Mucosa of gallbladder (tissue), 1 donor: ENCODE measurements at places on chromosomes 11 and 22.

- no peak for DNase-seq
Observed at GRCh38 chr11:45647329-45647728, 18.1 kb downstream of the CHST1 start.

DNA sequence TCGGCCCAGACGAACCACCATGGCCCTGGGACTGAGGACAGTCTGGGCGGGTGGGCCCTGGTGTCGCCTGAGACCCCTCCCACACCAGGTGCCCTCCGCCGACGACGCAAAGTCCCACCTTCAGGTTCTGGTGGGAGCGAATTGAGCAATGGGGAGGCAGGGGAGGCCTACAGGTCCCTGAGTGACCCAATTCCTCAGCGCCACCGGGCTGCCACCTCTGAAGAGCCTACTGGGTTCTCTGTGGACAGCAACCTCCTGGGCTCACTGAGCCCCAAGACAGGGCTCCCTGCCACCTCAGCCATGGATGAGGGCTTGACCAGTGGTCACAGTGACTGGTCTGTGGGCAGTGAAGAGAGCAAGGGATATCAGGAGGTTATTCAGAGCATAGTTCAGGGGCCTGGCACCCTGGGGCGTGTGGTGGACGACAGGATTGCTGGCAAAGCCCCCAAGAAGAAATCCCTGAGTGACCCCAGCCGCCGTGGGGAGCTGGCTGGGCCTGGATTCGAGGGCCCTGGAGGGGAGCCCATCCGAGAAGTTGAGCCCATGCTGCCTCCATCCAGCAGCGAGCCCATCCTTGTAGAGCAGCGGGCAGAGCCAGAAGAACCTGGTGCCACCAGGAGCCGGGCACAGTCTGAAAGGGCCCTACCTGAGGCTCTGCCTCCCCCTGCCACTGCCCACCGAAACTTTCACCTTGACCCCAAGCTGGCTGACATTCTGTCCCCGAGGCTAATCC lies 2.8 kb downstream of the ARHGEF17 start:
- DNase-seq, result no peak

GRCh38 chr22:40498420-40499208 lies 128.2 kb downstream of the SGSM3 start:
- DNase-seq, result no peak

GRCh38 chr11:16873289-16873688 lies 134.8 kb downstream of the C11orf58 start:
- no peak for DNase-seq

DNA sequence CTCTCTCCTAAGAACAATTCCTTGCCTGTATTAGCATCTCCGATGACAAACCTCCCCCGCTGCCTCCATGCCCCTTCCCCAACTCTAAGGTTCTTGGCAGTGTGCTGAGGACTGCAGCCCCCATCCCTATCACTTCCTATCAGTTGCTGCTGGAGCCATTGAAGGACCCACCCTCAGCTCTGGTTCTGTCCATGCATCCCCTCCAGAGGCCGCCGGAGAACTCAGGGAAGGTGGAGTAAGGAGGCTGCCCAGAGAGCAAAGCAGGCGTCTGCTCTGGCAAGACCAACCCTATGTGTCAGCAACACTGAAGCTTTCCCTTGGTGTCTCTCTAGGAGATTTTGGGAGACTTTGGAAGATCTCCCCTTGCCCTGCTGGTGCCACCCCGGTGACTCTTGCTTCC lies 1139.5 kb downstream of the TBC1D22A start:
- DNase-seq, result no peak

- DNase-seq, result no peak
Observed at GRCh38 chr11:59666969-59667368, 1.9 kb downstream of the PATL1 start.

GRCh38 chr11:45155627-45156180 lies 9.3 kb downstream of the PRDM11 start:
- no peak for DNase-seq

DNA sequence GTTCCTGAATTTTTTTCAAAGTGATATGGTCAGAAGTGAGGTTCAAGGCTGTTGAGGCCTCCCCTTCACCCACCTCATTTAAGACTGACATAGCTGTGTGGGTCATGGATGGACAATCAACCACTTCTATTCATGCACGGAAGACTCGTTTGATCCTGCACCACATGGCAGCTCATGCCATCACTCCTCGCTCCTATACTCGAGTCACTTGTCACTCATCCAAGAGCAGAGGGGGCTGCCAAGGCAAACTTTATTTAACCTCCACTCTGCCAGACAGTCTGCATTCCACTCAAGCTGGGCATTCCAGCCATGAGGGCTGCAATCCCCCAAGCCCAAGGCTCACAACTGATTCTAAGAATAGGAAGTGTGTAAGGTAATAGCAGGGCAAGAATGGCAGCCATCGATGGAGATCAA lies 34.1 kb downstream of the SNX19 start:
- DNase-seq, result no peak

GRCh38 chr11:77141034-77141433 lies 13.0 kb downstream of the MYO7A start:
- no peak for DNase-seq

- no peak for DNase-seq
Observed at GRCh38 chr11:128687321-128687720, 6.6 kb upstream of the FLI1 start.

GRCh38 chr22:49359076-49359475 lies 468.6 kb downstream of the BRD1 start:
- no peak for DNase-seq

- DNase-seq, result no peak
Observed at GRCh38 chr11:16093889-16094653, 262.3 kb downstream of the SOX6 start.

DNA sequence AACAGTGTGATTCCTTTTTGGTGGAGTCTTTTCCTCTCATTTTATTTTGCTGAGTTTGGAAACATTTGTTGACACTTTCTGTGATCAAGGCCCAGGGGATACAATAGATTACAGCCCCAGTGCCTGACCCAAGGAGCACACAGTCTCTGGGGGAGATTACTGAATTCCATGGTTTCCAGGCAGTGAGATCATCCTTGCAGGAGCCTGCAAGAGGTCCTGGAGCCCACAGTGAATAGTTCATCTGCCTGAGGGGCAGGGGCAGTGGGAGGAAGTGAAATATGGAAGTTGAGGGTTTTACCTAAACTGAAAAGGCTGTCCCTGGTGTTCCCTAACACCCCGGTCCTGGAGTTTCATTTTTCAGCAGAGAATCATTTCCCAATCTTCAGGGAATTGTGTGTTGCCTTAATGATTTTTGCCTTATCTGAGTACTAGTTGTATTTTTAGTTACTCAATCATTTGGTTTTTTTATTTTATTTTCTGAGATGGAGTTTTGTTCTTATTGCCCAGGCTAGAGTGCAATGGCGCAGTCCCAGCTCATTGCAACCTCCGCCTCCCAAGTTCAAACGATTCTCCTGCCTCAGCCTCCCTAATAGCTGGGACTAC lies 7.7 kb downstream of the CCS start:
- DNase-seq, result no peak

DNA sequence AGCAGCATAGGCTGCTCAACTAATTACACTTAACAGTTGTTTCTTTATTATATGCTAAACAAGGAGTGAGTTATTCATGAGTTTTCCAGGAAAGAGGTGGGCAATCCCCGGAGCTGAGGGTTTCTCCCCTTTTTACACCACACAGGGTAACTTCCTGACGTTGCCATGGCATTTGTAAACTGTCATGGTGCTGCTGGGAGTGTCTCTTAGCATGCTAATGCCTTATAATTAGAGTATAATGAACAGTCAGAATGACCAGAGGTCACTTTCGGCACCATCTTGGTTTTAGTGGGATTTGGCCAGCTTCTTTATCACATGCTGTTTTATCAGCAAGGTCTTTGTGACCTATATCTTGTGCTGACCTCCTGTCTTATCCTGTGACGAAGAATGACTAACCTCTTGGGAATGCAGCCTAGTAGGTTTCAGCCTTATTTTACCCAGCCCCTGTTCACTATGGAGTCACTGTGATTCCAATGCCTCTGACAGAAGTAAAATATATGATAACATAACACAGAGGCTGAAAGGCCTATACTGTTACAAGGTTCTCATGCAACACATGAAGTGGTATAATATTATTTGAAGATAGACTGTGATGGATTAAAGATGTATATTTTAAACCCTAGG lies 41.3 kb upstream of the RDX start:
- no peak for DNase-seq

DNA sequence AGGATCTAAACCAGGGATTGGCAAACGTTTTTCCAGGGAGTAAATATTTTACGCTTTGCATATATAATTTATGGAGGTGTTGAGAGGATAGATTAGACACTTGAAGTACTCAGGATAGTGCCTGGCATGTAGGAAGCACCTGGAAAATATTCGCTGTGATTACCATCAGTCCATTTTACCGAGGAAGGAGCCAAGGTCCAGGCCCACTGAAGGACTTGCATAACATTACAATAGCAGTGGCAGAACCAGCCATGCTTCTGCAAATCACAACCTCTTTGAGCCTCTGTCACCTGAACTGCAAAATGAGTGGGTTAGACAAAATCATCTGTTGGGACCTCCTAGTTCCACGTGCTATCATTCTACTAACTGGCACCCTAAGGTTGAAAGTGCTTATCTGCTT lies 5.4 kb downstream of the FUT4 start:
- DNase-seq, result no peak

DNA sequence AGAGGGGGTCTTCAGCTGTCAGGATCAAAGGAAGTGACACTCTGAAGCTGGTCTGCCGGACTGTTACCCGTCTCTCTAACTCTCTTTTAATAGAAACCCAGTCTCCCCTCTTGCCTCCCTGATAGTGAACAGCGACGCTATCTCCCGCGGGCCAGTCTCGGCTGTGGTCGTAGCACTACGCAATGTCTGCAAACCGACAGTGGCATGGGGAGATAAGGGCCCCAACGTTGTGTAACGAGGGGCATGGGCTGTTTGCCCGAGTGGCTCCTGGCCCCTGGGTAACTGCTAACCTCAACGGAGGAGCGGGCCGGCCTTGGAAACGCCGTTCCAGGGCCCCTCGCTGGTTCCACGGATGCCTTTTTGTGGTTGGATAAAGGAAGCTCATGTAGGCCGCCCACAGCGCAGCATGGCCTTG lies 23.3 kb downstream of the ZBTB16 start:
- DNase-seq, result no peak

GRCh38 chr11:35629914-35630313 lies 11.7 kb downstream of the FJX1 start:
- DNase-seq, result no peak

- no peak for DNase-seq
Observed at GRCh38 chr11:1853376-1854131, 670 bp downstream of the LSP1 start.

DNA sequence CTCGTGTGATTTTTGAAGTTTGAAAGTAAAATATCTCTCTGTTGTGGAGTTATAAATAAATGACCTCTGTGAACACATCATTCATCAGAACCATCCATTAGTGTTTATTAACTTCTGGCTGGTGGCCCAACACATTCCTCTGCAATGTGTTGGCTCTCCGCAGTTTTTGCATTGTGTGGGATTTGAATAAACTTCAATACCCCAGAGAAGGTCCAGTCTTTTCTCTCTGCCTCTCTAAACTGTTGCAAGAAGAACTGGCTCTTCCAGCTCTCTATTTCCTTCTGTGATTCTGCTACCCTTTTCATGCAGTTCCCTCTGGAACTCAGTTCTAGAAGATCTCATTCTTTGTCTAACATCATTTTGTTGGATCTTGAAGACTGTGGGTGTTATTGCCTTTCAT lies 125.0 kb upstream of the ARHGAP42 start:
- peak; percentile 65 for DNase-seq

DNA sequence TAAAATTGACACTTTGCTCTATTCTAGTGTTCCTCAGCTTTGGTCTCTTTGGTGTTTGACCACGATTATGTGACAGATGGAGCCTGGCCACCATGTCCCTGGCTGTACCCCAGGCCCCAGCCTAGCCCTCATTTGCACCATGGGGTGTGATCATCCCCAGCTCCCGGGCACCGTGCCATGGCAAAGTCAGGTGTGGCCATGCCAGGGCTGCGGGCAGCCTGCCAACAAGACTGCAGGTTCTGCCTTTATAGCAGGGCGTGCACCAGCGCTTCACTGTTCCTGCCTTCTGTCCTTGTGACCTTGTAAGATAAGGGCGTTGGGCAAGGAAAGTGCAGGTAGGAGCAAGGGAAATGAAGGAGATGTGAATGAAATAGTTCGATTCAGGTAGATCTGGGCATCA lies 22.4 kb upstream of the APOBEC3A start:
- DNase-seq, result peak; percentile 95

DNA sequence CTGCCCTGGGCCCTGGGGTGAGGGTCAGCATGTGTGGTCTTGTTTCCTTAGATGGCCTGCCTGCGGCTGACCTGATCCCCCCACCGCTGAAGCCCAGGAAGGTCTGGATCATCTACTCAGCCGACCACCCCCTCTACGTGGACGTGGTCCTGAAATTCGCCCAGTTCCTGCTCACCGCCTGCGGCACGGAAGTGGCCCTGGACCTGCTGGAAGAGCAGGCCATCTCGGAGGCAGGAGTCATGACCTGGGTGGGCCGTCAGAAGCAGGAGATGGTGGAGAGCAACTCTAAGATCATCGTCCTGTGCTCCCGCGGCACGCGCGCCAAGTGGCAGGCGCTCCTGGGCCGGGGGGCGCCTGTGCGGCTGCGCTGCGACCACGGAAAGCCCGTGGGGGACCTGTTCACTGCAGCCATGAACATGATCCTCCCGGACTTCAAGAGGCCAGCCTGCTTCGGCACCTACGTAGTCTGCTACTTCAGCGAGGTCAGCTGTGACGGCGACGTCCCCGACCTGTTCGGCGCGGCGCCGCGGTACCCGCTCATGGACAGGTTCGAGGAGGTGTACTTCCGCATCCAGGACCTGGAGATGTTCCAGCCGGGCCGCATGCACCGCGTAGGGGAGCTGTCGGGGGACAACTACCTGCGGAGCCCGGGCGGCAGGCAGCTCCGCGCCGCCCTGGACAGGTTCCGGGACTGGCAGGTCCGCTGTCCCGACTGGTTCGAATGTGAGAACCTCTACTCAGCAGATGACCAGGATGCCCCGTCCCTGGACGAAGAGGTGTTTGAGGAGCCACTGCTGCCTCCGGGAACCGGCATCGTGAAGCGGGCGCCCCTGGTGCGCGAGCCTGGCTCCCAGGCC lies 12.7 kb downstream of the TMEM121B start:
- no peak for DNase-seq

DNA sequence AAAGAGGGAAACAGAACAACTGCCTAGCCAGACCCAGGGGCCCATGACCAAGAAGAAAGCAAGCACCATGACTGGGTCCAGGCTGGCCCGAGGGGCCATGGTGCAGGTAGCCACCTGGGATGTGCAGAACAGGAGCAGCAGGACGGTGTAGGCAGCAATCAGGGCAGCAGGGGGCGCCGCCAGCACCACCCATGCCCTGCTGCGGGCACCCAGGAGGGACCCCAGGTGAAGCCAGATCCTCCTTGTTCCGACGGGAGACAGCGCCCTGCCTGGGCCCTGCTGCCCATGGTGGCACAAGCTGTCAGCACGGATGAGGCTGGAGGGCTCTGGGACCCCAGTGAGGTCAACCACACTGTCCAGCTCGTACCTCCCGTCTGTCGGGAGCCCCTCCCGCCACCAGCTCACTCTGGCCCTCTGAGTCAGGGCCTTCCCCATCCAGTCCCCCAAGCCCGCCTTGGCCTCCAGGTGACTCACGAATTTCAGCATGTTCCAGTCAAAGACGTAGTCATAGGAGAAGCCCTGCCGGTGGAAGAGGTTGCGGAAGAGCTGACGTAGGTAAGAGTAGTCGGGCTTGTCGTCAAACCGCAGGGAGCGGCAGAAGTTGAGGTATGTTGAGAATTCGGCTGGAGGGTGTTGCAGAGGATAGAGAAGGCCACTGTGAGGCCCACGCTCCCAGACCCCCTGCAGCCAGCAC lies 18.8 kb downstream of the CSNK1E start:
- DNase-seq, result no peak

- DNase-seq, result no peak
Observed at GRCh38 chr22:33605666-33606065, 314.6 kb downstream of the LARGE1 start.

GRCh38 chr11:44246726-44247125 lies 63.2 kb downstream of the ALX4 start:
- DNase-seq, result no peak
